ENCODE measurements at places on chromosomes 3 and 15.

- H3K27me3 ChIP-seq: no peaks in the 10 kb centered on the region
- DNase-seq: no peak
- H3K4me3 ChIP-seq: no peak overlapping the region
- no peak overlapping the region for H3K27ac ChIP-seq
- H3K4me1 ChIP-seq: no peaks in the 10 kb centered on the region
- no peaks in the 10 kb centered on the region for H3K36me3 ChIP-seq
Measured at GRCh38 chr3:18687286-18687685, 262.1 kb upstream of the SATB1 start.

- no peak overlapping the region for H3K4me3 ChIP-seq
- no peak overlapping the region for H3K27ac ChIP-seq
- DNase-seq: no peak
- no peaks in the 10 kb centered on the region for H3K36me3 ChIP-seq
Measured at GRCh38 chr3:181896605-181897004, 184.9 kb downstream of the SOX2 start.

- H3K36me3 ChIP-seq: no peaks in the 10 kb centered on the region
- H3K27me3 ChIP-seq: no peaks in the 10 kb centered on the region
- no peak for DNase-seq
- peaks cover 22% of the 10 kb centered on the region for H3K4me1 ChIP-seq
Measured at GRCh38 chr3:192918275-192918588, 576 bp upstream of the MB21D2 start.

- H3K27ac ChIP-seq: no peak overlapping the region
- no peak for DNase-seq
- H3K4me1 ChIP-seq: peaks cover 6% of the 10 kb centered on the region
- no peaks in the 10 kb centered on the region for H3K36me3 ChIP-seq
- H3K4me3 ChIP-seq: no peak overlapping the region
Measured at GRCh38 chr3:46512191-46512749, 14.5 kb downstream of the RTP3 start.

DNA sequence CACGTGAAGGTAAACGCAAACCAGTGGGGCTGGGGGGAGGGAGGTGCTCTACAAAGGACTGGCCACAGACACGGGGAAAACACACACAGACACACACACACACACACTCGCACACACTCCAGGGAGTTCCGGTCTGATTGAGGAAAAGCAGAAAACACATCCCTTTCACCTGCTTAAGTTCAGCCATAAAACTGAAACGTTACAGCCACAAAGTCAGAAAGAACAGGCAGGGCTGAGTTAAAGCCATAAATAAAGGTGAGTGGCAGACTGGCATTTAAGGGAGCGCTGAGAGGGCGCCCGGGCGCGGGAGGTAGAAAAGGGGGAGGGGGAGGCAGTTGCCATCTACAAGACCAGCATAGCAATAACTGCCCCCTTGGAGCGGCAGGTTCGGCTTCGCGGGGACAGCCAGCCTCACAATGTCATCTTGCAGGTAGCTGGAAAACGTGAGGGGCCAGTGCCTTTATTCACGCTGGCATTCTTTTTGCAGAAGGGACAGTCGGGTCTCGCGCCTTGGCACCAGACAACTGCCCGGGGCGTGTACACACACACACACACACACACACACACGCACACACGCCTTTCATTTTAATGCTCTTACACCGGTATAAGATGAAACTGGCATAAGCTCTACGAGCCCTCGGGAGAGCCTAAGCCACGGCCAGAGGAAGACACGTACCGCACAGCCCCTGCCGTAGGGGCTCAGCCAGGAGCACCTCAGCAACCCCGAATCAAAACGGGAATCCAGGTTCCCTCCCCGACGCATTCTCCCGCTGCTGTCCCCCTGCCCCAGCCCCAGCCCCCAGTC is 866 bp downstream of the TNIK start:
- DNase-seq: peak; percentile 53
- peak overlapping the region; percentile 92 for H3K4me3 ChIP-seq
- H3K27me3 ChIP-seq: no peaks in the 10 kb centered on the region

GRCh38 chr3:113276751-113277080 is 65.4 kb downstream of the BOC start:
- H3K4me1 ChIP-seq: no peaks in the 10 kb centered on the region
- no peak for DNase-seq
- no peak overlapping the region for H3K4me3 ChIP-seq
- H3K36me3 ChIP-seq: no peaks in the 10 kb centered on the region

All from H9 (cell line).